Jurkat, Clone E6-1 (cell line): ENCODE measurements at places on chromosomes 4 and X.

DNA sequence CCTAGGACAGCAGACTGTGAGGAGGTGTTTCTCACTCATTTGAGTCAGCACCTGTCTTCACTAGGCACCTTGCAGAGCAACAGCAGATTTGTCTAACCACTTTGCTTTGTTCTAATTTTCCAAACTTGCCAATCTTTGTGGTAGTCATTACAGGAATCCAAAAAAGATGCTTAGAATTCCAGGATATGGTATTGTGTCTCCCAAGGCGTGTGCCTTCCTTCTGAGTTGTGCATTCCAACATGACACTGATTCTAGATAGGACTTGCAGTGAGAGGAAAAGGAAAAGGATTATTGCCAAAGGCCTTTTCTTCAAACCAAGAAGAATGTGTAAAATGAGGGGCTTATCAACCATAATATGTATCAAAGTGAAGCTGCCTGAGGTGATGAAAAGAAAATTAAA, 126.2 kb downstream of the MAPK10 start:
- no peak for DNase-seq

DNA sequence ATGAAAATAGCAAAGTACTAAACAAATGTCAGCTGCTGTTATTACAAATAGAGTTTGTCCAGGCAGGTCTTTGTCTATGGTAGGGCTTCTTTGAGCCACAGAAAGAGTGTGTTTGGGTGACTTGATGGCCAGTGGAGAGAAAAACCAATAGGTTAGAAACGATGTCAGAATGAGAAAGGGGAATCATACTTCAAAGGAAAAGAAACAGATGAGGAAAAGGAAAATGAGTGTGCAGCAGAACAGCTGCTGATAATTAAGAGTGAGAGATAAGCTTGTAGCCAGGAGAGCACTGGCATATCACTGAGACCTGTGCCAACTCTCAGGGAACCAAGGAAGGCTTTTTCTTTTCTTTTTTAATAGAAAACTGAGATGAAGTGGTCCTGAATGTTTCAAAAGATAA, 257.2 kb downstream of the ARHGAP24 start:
- DNase-seq, result no peak

DNA sequence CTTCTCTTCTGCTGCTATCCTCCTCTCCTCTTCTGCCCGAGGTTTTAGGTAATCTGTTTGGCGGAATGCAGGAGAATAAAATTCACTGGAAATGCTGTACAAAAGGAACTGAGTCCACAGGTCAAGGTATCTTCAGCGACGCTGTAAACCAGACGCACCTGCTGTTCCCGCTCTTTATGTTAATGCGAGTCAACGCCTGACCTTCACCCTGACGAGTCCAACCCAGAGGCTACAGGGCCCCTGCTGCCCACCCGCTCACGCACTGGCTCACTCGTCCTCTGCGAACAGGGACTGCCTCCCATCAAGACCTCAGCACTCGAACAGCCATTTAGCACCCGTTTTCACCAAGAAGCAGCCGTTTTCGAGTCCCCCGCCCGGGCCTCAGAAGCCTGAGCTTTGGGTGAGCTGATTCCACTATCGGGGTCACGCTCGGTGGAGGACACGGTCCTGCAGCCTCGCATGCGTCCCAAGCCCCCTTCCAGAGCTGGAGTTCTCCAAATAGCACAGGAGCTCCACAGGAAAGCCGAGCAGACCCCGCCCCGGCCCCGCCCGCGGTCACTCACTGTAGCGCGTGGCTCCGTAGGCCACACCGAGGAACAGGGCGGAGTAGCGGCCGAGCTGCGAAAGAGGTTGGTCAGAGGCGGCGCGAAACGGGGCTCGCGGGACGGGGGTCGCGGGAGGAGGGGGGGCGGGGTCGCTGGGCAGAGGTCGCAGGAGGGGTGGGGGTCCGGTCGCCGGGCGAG, 556 bp downstream of the ATP5ME start:
- no peak for DNase-seq

- no peak for DNase-seq
Measured at GRCh38 chr4:87633243-87633642, 16.8 kb upstream of the DMP1 start.

DNA sequence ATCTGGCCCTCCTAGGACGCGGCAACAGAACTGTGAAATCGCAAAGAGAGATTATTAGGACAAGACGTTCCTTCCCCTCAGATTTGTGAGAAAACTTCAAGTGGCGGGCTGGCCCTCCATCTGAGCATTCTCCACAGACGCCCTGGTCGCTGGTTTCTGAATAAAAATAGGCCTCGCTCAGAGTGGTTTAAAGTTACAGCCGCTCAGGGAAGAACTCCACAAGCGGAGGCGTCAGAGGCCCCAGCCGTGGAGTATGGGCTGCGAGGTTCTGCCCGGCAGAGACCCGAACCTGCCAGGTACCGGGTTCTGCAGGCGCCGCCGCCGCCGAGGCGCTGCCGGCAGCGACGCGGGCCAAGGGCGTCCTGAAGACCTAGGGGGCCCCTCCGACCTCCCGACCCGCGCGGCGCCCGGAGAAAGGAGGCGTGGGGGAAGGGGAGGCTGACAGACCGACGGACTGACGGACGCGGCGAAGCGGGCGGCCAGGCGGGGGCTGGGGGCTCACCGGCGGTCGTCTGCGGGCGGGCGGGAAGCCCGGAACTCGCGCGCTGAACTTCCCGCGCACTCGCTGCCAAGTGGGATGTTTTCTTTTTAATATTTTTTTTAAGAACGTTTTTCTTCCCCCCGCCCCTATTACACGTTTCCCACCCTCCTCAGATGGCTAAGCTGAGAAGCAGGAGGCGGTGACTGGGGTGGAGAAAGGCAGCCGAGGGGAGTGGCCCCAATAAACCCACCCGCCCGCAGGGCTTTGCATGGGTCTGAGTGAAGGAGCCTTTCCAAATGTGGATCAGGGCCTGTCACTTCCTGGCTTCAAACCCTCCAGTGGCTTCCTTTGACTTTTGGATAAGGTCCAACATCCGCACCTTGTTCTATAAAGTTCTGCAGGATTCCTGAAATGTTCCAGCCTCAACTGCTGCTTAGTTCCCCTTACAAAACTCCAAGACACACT, at the start of gene PABPC4L:
Gene PABPC4L (minus strand): TSS at position 574 of the 946 bp plus-strand sequence. CDS start 770 bp downstream, outside the sequence.
- no peak for DNase-seq
